A549 treated with CORT108297 at 1 μM for 4 hours (cell line): ENCODE measurements at places on chromosomes 1 and 21. TPM values are rescaled to one million over a fixed set of nuclear protein-coding genes. Genes with fewer than 3 reads are reported as not detected.

COL11A1 gene
- 1.8 to 3.6 TPM (median 2.8 TPM) in 5 replicates for total RNA-seq

SLC44A5 gene
- 0.02 to 0.17 TPM (median 0.06 TPM) in 5 replicates for total RNA-seq

KCNH1 gene
- total RNA-seq, result 2.1 to 3.5 TPM (median 2.6 TPM) in 5 replicates

SLC16A4 gene
- 29.1 to 40.0 TPM (median 36.7 TPM) in 5 replicates for total RNA-seq

CYP4Z1 gene
- not detected in 5 replicates for total RNA-seq

RPL11 gene
- 1,332 to 1,474 TPM (median 1,426 TPM) in 5 replicates for total RNA-seq

NUDT4B gene
- 0.35 to 3.2 TPM (median 1.6 TPM) in 5 replicates for total RNA-seq

FCRLA gene
- total RNA-seq, result 0.06 to 0.10 TPM in 2 of 5 replicates, not detected in the others

CFAP57 gene
- 0.36 to 0.62 TPM (median 0.47 TPM) in 5 replicates for total RNA-seq

ZSWIM5 gene
- total RNA-seq, result 0.38 to 0.57 TPM (median 0.49 TPM) in 5 replicates

TACSTD2 gene
- total RNA-seq, result not detected in 5 replicates

TDRD10 gene
- total RNA-seq, result not detected in 5 replicates

CDK18 gene
- 0.55 to 1.5 TPM (median 0.89 TPM) in 5 replicates for total RNA-seq

PTPRC gene
- not detected in 5 replicates for total RNA-seq

BACH1 gene
- total RNA-seq, result 5.1 to 7.3 TPM (median 6.7 TPM) in 5 replicates

PSEN2 gene
- 26.7 to 32.8 TPM (median 30.2 TPM) in 5 replicates for total RNA-seq

ACTA1 gene
- total RNA-seq, result 0.07 to 0.31 TPM (median 0.16 TPM) in 4 of 5 replicates, not detected in the other

MASP2 gene
- 0.09 to 0.53 TPM (median 0.16 TPM) in 4 of 5 replicates, not detected in the other for total RNA-seq

TMED5 gene
- total RNA-seq, result 29.8 to 38.1 TPM (median 34.7 TPM) in 5 replicates

SLC22A15 gene
- total RNA-seq, result 0.50 to 0.93 TPM (median 0.66 TPM) in 5 replicates

NECTIN4 gene
- 1.6 to 1.9 TPM (median 1.8 TPM) in 5 replicates for total RNA-seq

PDZK1 gene
- 0.66 to 0.99 TPM (median 0.77 TPM) in 5 replicates for total RNA-seq

GCSAML gene
- not detected in 5 replicates for total RNA-seq

TSPAN2 gene
- total RNA-seq, result 0.61 to 2.0 TPM (median 1.1 TPM) in 5 replicates

CENPF gene
- total RNA-seq, result 60.4 to 119 TPM (median 73.5 TPM) in 5 replicates

CFHR1 gene
- total RNA-seq, result 0.20 to 0.27 TPM in 2 of 5 replicates, not detected in the others

MAPKAPK2 gene
- 61.6 to 72.7 TPM (median 67.9 TPM) in 5 replicates for total RNA-seq

VCAM1 gene
- total RNA-seq, result 0.02 to 0.08 TPM (median 0.05 TPM) in 5 replicates

KIAA0040 gene
- 0.39 to 0.67 TPM (median 0.53 TPM) in 5 replicates for total RNA-seq

AMPD1 gene
- 0.07 TPM in 1 of 5 replicates, not detected in the others for total RNA-seq
